Gastroesophageal sphincter (tissue), 4 donors: ENCODE measurements at places on chromosomes 5 and 9. TPM values are rescaled to one million over a fixed set of nuclear protein-coding genes. Genes with fewer than 3 reads are reported as not detected.

PCA3 gene
- not detected for total RNA-seq

GPR151 gene
- total RNA-seq, result not detected

DNA sequence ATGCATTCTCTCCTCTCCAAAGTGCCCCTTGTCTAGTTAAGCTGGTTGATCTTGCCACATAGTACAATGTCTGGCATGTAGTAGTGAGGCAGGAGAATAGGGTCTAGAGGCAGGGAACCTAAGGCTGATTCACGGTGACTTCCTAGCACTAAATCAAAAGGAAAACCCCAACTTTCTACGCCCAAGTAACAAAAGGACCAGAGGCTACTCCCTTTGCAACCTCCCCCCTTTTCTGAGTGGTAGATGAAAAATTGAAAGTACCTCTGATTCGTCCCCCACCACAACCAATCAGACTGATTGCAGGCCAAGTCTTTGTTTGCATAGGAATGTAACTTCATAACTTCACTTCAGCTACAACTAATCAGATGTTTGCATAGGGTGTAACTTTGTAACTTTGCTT is 278.8 kb downstream of the PSAT1 start:
- no peak for ATAC-seq

DNA sequence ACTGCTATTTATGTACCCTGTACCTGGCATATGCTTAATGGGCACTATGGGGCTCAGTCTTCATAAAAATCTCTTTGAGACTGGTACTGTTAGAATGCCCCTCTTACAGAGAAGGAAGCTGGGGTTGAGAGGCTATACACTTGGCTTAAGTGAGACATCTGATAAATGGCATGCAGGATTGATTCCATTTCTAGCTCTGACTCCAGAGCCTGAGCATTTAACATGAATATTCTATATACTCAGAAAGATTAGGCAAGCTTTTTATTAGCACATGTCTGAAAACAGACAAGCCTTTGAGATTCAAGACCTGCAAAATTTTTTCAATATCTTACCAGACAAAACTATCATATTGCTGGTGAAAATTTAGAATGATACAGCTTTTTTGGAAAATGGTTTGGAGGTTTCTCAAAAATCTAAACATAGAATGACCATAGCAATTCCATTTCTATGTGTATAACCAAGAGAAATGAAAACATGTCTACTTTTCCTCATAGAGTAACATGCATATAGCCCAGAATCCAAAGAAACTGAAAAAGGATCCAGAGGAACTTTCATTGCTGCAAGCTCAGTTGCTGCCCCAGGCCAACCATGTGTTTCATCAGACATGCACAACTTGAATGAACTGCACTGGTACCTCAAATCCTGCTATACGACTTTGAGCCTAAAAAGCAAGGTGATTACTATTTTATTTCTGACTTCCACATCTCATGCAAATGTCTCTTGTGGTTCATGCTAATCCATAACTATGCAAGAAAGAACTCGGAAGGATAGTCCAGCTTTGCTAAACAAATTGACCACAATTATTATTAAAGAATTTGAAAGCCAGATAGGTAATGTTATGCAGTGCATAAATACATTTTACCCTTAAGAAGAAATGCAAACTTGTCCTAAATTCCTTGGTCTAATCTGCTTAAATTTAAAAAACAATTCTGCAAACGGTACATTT is 389.0 kb upstream of the GRIA1 start:
- ATAC-seq, result no peak

DNA sequence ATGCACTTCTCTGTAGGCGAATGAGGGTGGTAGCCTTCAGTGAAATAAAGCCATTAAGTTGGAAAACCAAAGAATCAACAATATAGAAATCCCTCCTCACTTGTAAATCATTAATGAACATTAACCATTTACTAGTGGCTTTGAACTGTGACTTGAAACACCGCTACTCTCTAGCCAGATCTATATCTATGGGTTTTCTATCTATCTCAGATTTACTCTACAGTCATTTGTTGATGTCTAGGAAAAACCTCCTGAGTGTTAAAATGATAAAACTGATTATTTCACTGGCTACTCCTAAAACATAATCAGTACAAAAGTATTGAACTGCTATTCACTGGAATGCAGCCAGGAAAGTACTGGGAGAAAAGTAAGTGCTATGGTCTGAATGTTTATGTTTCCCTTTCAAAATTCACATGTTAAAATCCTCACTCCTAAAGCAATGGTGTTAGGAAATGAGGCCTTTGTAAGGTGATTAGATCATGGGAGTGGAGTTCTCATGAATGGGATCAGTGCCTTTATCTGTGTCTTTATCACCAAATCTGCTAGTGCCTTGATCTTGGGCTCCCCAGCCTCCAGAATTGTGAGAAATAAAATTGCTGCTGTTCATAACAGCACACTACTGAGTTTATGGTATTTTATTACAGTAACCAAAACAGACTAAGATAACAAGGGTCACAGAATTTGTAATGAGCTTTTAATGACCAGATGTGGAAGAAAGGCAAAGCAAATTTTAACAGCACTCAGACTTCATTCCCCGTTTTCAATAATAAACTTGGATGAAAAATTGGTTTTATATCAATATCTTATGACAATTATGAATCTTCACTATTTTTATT is 8.6 kb upstream of the OXCT1 start:
- ATAC-seq, result no peak

HTR4 gene
- total RNA-seq, result 1.0 TPM

ETF1 gene
- total RNA-seq, result 142 TPM

ADCY2 gene
- 5.8 TPM for total RNA-seq

LCN9 gene
- not detected for total RNA-seq

- no peak for ATAC-seq
Observed at GRCh38 chr9:38023661-38024035, 45.4 kb downstream of the SHB start.

DNA sequence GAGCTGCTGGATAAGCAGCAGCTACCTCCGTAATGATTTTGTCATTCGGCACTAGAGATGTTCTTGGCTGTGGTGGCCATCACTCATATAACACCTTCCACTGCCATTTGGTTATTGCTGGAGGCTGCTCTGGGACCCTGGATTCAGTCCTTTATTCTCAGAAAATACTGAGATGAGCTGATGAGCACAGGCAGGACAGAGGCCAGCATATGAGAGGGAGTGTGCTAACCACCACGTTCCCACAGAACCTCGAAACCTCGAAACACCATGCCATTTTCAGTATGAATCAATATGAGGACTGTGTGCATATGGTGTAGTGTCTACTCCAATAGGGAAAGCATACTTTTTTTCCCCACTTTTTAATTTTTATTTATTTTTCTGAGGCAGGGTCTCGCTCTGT is 56.6 kb downstream of the ADAM19 start:
- ATAC-seq, result no peak

- no peak for ATAC-seq
Observed at GRCh38 chr9:7298123-7298522, 501.5 kb downstream of the DMAC1 start.

GRCh38 chr5:133285583-133286021 is 233.8 kb downstream of the HSPA4 start:
- peak; percentile 28 for ATAC-seq

GRCh38 chr5:115439042-115439441 is 105.5 kb downstream of the FEM1C start:
- ATAC-seq, result no peak

POLK gene
- 64.4 TPM for total RNA-seq

DNA sequence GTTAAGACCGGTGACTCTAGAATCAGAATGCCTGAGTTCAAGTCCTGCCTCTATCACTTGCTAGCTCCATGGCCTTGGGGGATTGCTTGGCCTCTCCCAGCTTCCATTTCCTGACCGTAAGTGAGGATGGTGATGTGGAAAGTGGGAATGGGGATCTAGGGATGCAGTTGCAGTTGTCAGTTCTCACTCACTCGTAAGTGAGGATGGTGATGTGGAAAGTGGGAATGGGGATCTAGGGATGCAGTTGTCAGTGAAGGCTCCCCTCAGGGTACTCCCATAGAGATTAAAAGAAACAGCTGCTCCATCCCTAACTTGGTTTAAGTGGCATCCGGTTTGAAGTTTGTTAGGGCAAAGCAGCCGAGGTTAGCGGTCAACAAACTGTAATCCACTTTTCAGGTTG is 3.0 kb upstream of the IL9 start:
- no peak for ATAC-seq

CDC20B gene
- not detected for total RNA-seq

GRCh38 chr5:169717288-169717687 is 80.2 kb downstream of the DOCK2 start:
- ATAC-seq, result no peak

CXCL14 gene
- total RNA-seq, result 1.1 TPM

TUSC1 gene
- total RNA-seq, result 23.4 TPM

ZBED3 gene
- 3.2 TPM for total RNA-seq

GRCh38 chr9:129988607-129989361 is 54.2 kb downstream of the FNBP1 start:
- ATAC-seq, result no peak

- no peak for ATAC-seq
Observed at GRCh38 chr5:89934069-89934468, 475.5 kb downstream of the CETN3 start.
